ENCODE measurements at places on chromosomes 3 and 15.

GRCh38 chr3:170889132-170889531 is 19.1 kb upstream of the RPL22L1 start:
- DNase-seq, result no peak

DNA sequence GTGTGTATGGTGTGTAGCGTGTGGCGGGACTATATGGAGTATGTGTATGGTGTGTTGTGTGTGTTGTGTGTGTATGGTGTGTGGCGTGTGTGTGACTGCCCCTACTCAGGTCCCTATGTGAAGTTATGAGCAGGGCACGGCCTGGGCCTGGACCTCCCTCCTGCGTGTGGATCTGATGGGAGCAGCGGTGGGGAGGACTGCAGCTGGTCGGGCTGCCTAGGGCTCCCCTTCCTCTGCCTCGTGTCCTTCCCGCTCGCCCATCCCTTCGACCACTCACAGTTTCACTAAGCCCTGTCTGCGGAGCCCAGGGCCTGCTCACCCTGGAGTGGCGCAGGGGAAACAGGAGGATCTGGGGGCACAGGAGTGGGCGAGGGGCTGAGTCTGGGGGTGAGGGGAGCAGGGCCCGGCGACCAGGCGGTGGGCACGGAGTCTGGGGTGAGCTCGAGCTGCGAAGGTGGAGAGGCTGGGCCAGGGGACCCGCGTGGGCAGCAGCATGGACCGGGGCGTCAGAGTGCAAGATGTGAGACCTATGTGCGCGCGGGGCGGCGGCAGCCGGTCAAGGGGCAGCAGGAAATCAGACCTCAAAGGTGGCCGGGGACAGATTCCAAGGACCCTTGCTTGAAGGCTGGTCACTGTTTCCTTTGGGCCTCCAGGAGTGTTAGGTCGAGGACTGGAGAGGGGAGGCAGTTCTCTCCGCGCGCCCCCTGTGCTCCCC is 26.6 kb downstream of the GABRA5 start:
- no peak for DNase-seq

- no peak for DNase-seq
These were observed 27.7 kb downstream of the CCDC54 start for GRCh38 chr3:107404727-107405469.

DNA sequence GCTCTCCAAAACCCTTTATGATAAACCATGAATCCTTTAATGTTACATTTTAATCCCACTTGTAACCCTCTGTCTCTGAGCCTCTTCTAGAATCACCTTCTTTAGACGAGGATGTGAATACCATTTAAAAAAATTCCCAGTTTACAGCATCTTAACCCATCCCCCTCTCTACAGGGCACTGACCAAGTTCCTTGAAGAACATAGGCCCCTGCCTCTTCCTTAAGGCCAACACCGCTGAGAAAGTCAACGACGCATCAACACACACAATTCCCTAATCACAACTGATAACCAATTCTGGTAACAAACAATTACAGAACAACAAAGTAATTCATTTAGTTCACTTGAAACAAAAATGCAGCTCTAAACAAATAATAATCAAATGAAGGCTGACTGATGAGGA is 130.3 kb downstream of the DLG1 start:
- DNase-seq, result no peak

- DNase-seq, result no peak
These were observed 26.0 kb downstream of the PPCDC start for GRCh38 chr15:75049392-75049791.

DNA sequence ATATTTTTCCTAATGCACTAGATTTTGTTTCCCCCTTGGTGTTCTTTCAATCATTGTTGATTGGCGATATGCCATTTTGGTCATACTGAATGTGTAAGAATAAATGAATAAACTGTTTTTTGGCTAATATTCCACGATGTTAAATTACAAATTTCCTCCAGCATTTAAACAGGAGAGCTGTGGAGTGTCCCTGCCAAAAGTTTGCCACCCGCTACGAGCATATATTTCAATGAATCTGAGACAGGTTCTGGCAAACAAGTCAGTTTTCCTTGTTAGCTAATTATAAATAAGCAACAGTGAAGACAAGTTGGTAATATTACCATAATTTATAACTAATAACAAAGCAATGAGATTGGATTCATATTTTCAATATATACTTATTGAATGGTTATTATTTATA is 777.6 kb downstream of the ROBO1 start:
- no peak for DNase-seq

DNA sequence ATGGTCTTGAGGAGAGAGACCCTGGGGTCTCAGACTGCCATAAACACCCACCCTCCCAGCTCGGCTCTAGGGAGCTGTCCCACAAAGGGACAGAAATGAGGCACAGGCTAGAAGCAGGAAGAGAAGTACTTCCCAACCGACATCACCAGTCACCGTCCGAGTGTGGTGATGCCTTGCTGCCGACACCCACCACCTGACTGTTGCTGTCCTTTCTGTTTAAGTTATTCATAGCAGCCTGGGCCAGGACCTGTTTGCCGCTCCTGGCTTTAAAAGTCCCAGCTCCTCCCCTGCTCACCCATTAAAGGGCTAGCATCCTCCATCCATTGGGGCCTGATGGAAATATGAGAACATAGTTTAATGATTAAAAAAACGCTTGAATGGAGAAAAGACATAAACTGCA is 13.2 kb upstream of the SPG11 start:
- no peak for DNase-seq

GRCh38 chr3:22088204-22088603 is 337.2 kb upstream of the ZNF385D start:
- no peak for DNase-seq

DNA sequence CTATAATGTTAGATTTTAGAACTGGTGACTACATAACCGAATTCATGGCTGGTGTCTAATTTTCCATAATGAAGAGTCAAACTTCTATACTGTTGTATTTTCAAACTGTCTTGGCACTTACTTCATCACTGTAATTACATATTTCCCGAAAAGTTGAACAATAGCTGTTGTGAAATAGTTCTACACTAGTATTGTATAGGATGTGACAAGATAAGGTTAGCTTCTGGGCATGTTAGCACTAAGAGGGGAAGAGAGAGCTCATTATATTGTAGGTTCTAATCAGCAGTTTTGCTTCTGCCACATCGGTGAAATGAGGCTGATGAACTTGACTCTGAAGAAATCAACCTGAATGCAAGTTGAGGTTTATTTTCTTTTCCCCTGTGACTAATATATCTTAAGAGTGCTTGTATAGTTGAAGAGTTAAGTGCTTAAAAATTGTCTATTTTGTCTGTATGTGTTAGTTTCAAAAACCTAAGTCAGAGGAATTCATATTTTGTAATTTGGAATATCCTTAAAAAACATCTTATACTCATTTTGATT is 8.9 kb downstream of the GYG1 start:
- no peak for DNase-seq

DNA sequence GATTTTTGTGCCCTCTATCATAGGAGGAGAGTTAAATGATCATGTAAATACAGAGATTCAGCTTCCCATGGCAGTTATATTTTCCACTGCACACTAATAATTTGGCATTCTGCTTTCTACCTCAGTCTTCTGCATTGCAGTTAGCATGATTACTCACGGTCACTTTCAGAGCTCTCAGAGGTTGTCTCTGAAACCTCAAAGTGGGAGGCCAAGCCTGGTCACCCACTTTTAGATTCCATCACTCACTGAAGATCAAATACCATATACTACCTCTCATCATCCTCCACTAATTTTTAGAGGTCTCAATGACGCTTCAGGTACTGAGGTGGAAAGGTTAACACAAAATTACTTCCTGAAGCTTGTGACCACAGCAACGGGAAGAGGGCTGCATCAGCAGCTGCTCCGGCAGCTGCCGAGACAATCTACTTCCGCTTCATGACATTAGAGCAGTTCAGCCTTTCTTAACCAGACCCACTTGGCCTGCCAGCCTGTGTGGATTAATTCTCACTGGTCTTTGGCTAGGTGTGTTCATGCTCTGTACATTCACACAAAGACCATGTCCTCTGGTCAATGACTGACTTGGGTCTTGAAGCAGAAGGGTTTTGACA is 416.4 kb upstream of the PDZRN3 start:
- DNase-seq, result no peak

DNA sequence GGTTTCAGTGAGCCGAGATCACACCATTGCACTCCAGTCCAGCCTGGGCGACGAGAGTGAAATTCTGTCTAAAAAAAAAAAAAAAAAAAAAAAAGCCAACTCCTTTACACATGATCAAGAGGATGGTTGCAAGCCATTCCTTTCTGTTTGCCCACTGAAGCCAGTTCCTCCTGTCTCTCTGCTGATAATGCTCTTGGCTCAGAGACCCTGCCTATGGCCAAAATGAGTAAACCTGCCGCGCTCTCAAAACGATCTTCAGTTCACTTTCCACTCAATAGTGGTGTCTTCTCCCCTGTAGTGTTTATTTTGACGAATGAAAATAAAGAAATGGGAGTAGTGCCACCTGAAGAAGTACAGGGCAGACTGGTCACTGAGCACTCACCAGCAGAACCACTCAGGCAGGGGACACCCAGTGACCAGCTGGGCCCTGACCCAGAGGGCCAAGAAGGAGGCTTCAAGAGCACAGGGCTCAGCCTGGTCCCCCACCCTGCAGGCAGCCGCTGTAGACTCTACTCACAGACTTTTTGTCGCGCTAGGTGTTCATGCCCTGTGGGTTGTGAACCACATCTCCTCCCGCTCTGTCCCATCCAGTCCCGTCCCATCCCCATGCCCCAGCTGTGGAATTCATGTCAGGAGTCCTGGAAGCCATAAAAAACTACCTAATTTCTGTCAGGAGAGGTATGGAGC is 23.6 kb downstream of the GRAMD2A start:
- no peak for DNase-seq

GRCh38 chr3:178634975-178635374 is 98.7 kb downstream of the KCNMB2 start:
- DNase-seq, result no peak

- DNase-seq, result no peak
These were observed 13.8 kb upstream of the NUP210 start for GRCh38 chr3:13433912-13434311.

DNA sequence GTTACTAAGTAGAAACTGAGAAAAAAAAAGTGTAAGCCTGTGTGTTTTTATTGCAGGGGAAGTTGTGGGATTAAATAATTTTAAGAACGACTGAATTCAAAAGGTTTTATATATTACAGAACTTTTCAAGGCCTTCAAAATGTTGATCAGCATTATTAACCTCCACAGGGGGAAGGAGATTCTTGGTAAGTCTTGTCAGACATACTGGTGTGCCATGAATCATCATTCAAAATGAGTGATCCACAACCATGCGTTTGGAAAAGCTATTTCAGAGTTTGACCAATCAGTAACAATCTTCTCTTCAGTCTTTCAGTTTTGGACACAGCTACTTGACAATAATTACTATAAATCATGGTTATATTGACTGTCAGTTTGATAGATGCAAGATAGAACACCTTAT is 70.2 kb downstream of the ADAMTS9 start:
- no peak for DNase-seq

- peak; percentile 41 for DNase-seq
These were observed 6.5 kb downstream of the ZNF589 start for GRCh38 chr3:48247401-48247811.

DNA sequence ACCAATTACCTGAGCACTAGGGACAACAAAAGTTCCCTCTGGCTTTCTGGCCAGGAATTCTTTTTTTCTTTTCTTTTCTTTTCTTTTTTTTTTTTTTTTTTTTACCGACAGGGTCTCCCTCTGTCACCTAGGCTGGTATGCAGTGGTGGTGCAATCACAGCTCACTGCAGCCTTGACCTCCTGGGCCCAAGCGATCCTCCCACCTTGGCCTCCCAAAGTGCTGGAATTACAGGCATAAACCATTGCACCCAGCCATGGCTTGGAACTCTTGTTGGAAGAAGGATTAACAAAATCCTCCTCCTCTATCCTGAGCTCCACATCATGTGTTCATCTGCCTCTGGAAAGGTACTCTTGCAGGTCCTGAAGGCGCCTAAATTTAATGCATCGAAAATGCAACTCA is 2.9 kb upstream of the LTF start:
- DNase-seq, result no peak

GRCh38 chr3:40290396-40290795 is 19.1 kb upstream of the EIF1B start:
- DNase-seq, result no peak

- DNase-seq, result no peak
These were observed 142.4 kb downstream of the P2RY1 start for GRCh38 chr3:152977366-152977765.

DNA sequence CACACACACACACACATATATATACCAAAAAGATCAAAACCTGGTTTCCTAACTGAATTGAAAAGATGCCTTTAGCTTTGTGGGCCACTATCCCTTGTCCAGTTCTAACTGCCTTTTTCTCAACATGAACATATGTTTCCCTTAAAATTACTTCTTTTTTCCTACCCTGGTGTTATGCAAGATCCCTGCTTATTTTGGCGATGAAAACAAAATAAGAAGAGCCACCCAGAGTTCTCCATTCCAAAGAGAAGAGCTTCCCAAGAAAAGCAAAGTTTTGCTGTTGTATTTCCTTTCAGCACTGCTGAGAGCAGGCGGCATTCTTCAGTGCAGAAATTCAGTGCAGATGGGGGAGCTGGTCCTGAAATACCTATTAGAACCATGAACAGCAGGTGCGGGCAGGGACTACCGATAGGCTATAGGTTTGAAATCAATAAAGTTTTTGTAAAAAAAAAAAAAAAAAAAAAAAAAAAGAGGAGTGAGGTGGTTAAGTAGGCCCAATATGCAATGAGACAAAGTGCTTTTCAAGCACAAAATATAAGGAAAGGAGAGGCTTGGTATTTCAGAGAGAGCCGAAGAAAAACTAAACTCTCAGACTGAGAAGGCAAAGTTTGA is 238.0 kb downstream of the FOXP1 start:
- no peak for DNase-seq

GRCh38 chr15:29675791-29676301 is 146.4 kb downstream of the TJP1 start:
- DNase-seq, result no peak

DNA sequence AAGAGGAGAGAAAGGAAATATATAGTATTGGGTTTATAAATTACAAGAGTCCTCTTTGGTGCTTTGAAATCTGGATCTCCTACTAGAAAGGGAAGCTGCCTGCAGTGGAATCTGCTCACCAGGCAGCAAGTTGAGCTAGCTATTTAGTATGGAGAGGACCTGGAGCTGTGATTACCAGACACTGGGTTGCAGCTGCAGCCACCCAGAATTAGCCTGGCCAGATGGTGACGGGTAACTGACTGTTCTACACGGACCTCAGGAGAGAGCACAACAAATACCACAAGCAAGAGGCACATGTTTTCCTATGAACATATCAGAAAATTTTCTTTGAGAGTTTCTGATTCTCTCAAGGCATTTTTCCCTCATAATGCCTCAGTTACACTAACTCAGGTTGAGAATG is 46.5 kb downstream of the SYNPR start:
- no peak for DNase-seq

GRCh38 chr3:30607032-30607833 is 832 bp downstream of the TGFBR2 start:
- DNase-seq, result peak; percentile 64

DNA sequence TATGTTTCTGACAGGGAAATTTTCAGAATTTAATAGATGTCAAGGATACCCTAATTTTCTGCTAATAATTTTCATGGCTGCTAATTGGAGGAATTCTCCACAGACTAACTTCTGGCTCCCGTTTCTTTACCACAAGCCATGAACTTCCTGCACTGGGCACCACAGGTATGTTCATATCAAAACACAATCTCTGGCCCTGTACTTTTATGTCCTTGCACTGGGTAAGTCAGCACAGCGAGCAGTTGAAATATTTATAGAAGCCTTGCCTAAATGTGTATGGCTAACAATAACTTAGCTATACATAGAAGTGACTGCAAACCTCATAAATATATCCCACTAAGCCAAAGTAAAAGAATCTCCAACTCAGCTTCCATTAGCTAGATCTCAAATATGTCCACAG is 246.9 kb downstream of the ZIC1 start:
- no peak for DNase-seq

Measured in HAP-1 (cell line).